GM20000 (cell line): ENCODE measurements at places on chromosomes 6 and 20.

DNA sequence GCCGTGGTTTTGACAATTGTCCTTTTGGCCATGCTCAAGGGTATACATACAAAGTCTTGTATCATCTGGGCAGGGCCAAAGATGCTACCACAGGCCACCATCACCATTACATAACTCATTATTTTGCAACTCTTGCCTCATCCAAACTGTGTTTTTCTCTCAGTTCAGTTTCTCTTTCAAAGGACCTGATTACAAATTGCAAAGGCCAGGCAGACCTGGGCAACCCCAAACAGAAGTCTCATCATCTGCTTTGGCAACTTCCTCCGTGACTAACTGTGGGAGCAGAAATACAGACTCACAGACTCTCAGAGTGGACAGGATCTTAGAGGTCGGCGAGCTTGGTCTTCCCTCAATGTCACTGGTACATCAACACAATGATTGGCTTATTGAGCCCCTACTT lies 117.8 kb upstream of the NEDD9 start:
- DNase-seq = no peak

- DNase-seq = no peak
Observed at GRCh38 chr20:24627926-24628325, 158.5 kb downstream of the SYNDIG1 start.

DNA sequence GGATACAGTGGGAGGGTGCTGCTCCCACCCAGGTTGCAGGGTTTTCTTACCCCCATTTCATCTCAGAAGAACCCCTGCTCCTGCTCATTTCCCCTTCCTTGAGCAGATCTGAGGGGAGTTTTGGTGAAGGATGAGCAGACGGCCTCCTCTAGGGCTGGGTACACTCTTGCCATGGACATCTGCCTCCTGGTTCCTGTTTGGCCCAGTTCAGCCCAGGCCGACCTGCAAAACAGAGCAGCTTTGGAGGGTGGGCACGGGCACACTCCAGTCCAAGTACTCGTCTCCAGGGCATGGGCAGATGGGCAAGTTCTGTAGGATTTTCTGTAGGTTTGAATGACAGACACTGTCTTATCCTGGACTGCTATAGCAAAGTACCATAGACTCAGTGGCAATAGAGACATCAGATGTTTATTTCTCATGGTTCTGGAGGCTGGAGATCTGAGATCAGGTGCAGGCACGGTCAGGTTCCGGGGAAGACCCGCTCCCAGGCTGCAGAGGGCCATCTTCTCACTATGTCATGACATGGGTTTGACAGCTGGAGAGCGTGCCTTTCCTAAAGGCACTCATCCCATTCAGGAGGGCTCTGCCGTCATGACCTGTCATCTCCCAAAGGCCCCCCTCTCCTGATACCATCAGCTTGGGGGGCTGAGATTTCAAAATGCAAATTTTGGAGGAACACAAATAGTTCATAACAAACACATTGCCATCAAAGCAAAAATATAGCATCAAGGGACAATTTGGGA lies 6.2 kb downstream of the NPBWR2 start:
- DNase-seq = no peak

DNA sequence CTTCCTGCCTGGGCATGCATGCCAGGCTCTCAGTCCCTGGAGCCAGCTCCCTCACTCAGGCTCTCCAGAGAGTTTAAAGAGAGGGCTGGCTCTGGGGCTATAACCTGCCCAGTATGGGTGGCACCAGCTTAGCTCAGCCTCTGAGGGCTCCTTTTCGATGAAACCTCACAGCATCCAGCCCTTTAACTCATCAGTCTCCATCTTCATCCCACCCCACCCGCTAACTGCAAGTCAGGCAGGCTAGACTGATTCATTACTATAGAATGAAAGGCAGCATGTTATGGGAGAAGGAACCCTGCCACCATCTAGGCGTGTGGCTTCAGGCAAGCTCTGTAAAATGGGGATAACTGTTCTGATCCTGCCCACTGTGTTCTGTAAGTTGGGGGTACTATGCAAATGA lies 53.5 kb downstream of the RAB44 start:
- no peak for DNase-seq

GRCh38 chr6:73636048-73636447 lies 17.7 kb downstream of the SLC17A5 start:
- DNase-seq = no peak

- DNase-seq = no peak
Observed at GRCh38 chr6:150739711-150740349, 125.7 kb upstream of the MTHFD1L start.

GRCh38 chr6:139154881-139155547 lies 20.1 kb downstream of the HECA start:
- DNase-seq = no peak

GRCh38 chr6:53216301-53216700 lies 67.7 kb upstream of the GCM1 start:
- no peak for DNase-seq

DNA sequence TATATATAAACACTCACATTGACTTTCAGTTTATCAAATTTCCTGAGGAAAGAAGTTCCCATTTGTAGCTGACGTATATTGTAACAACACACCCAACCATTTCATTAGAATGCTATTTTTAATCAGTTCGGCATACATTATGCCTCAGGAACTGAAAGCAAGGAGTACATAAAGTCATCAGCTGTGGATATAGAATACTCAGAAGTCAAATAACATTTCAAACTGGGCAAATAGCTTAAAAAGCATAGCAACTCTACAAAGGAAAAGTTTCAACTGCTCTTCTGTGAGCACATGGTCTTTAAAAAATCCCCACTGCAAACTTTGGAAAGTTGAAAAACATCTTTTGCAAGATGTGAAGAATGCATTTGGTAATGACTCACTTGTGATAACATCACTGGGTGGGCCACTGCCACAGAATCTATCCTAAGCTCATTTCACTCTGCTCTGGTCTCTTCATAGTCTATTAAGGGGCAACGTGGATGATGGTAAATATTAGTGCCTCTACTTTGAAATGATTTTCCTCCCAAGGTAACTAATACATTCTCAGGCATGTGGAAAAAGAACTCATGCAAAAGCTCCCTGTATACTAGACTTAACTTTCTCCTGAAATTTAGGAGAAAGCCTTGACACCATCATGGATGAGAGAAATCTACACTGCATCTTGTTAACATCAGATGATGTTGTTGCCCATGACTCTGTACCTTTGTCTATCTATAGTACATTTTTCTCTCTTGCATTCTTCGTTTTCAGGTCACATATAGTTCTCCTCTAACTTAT lies 49.2 kb downstream of the FYN start:
- no peak for DNase-seq

GRCh38 chr20:35791821-35792220 lies 20.0 kb downstream of the PHF20 start:
- no peak for DNase-seq

GRCh38 chr6:10854922-10855632 lies 16.7 kb upstream of the MAK start:
- no peak for DNase-seq

DNA sequence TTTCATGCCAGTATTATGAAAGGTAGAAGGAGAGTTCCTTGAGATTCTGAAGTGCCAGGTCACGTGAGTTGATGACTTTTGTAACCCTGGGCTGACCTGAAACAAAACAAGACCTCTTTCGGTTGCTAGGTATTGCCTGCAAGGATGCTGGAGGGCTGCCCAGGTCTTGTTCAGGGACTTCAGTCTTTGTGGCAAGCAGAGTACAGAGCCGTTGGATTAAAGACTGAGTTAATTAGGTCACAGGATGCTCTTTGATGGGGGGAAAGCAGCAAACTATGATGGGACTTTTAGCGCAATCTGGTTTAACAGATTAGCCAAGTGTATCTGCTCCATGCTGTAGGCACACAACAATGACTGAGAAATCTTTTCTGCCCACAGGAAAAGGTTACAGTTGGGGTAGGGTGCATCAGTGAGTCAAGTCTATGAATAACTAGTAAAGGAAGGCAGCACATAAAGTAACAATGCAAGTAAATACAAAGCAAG lies 12.8 kb upstream of the ELOVL5 start:
- peak; percentile 47 for DNase-seq

DNA sequence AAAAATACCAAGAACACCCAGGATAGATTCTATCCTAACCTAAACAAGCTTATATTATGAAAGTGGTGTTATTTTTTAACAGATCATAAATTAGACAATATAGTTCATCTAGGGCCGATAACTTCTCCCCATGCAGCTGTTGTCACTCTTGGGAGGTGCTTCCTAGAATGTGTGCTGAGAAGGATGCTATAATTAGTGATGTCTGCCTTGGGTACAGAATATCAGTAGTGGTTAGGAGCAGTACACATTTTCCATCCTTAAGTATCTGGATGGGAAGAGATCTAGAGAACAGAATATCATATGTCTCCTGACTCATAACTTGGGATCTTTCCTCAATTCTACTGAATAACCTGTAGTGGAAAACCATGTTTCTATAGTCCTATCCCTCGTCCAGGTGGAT lies 214.5 kb downstream of the BCKDHB start:
- DNase-seq = no peak

GRCh38 chr20:9392892-9393857 lies 121.2 kb upstream of the LAMP5 start:
- peak; percentile 49 for DNase-seq

- no peak for DNase-seq
Observed at GRCh38 chr20:1646975-1647431, 10.6 kb downstream of the SIRPG start.

GRCh38 chr20:57128044-57128757 lies 138.2 kb downstream of the BMP7 start:
- DNase-seq = no peak

- no peak for DNase-seq
Observed at GRCh38 chr6:3454273-3455010, 2.4 kb downstream of the SLC22A23 start.

GRCh38 chr6:15341311-15342001 lies 95.6 kb downstream of the JARID2 start:
- DNase-seq = no peak

- peak; percentile 86 for DNase-seq
Observed at GRCh38 chr20:38434770-38435554, at the start of gene SNHG17. SNHG17 (minus strand) TSS chr20:38435328.

DNA sequence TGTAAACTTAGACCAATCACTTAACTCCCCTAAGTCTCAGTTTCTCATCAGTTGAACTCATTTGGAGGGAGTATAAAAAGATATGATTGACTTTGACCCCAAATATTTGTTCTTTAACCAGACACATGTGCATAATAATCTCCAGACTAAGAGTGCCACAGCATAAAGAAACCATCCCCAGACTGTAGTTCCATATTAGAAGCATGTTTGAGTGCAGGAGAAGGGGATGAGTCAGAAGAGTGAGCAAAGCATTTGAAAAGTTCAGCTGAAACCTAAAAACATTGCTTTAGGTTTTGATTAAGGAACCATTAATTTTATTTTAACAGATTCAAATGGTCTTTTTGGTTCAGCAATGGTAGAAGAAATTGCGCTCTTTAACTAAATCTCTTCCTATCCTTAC lies 654.8 kb downstream of the UTRN start:
- no peak for DNase-seq

GRCh38 chr6:139147628-139148027 lies 12.7 kb downstream of the HECA start:
- no peak for DNase-seq

DNA sequence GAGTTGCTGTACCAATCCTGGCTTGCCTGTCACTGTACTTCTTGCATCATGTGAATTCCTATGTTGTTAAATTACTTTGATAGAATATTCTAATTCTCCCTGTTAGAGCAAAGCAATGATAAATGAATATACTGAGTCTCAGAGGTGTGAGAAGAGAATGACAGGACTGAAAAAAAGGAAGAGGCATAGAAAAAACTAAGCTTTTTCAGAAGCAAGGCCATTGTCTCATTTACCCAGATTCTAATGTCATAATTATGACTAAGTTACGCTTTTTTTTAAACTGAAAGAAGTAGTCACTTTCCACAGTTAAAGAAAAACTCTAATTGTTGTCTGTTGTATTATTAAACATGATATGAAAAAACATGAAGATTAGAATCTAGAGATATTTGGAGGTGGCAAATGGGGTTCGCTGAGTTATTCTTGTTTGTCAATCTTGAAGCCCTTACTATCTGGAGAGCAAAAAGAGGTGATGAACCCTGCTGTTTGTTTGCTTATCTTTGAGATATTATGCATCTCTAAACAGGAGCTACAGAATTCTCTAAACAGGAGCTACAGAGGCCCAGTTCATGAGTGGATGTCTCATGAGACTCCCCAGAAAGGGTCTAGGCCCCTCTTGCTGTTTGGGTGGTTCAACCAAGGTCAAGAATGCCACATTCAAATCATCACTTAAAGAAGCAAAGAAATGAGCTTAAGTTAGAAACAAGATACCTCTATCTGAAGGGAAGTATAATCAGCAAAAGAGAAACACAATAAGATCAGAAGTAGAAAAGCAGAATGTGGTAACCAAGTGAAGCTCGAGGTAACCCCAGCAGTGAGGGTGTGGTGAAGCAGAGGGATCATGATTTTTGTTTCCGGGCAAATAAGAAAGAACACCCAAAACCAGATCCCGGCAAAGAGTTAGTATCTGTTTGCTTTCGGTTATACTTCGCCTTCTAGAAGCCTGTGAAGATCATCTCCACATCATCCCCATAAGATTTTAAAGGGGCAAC lies 33.3 kb upstream of the THEMIS start:
- DNase-seq = no peak

DNA sequence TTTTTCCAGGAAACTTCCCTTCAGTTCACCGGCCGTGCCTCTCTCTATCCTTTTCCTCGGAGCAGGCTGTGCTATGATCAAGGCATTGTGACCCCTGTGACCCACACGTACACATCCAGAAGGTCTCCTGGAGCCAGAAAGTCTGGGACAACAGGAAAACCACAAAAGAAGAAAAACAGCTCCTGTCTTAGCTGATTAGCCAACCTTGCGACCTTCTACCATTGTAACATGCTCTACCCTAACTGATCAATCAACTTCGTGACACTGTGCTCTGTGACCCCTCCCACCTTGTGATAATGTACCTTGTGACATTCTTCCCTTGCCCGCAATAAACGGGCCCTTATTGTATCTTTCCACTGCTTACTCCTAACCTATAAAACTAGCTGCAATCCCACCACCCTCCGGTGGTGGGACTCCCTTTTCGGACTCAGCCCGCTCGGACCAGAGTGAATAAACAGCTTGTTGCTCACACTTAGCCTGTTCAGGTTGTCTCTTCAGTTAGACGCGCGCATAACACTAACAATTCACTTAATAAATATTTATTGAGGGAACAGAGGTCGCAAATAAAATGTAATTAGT lies 24.2 kb downstream of the ZNF311 start:
- peak; percentile 74 for DNase-seq

GRCh38 chr20:6588296-6588695 lies 179.2 kb upstream of the BMP2 start:
- no peak for DNase-seq

DNA sequence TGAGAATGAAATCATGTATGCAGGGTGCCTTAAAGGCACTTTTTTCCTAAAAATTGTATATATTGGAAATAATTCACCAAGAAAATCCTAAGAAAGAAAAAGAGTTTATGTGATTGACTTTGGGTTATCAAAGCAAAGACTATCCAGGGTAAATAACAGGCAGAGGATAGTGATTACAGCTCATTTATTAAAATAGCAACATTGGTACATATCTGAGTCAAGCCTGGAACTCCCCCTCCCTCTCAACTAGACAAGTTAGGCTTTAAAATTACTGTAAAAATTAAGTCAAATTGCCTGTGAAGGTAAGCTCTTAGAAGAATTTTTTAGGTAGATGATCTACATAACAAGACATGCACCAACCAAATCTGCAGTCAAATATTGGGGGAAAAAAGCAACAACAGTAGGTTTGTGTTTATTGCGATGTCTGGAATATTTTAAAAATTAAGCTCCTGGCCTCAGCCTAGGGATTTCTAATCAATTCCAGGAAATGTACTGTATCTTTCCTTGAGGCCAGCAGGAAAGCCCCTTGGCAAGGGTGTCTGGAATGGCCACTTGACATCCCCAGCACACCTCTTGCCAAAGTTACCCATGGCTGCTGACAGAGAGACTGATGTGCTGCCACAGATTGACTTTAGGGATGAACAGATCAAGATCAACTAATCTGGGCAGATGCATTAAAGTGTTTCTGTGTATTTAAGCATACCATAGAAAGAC lies 31.2 kb upstream of the HBS1L start:
- DNase-seq = peak; percentile 30
